ENCODE measurements at places on chromosomes 12 and 14.
A peak's percentile ranks its signal among the peaks of the same experiment; 100 is the strongest.

GRCh38 chr12:26821212-26821701, 11.7 kb downstream of the ITPR2 start:
- no peak for DNase-seq

- DNase-seq = no peak
Observed at GRCh38 chr12:127425474-127425873, 841.5 kb upstream of the TMEM132C start.

DNA sequence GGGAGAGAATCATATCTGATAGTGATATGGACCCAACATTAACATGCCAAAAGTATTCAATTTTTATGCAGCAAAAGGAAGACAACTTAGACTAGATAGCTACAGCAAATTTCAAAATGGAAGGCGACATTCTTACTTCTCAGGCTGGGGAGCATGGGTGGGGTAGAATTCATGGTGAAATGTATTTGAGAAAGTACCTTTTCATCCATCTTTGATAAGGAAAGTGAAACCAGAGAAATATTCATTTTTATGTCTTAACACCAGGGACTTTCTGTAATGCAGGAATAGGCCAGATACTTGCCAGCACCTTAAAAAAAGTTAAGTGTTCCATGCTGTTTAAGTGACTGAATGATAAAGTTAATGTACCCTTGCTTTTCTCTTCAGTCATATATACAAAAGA, 13.4 kb downstream of the BTG1 start:
- peak; percentile 66 for DNase-seq

GRCh38 chr12:19675361-19675760, 236.1 kb downstream of the AEBP2 start:
- DNase-seq = no peak

GRCh38 chr12:86735851-86736250, 479.7 kb upstream of the MGAT4C start:
- no peak for DNase-seq

- no peak for DNase-seq
Observed at GRCh38 chr14:20714593-20715250, 26.2 kb downstream of the ANG start.

GRCh38 chr14:84792722-84793410, 737.1 kb upstream of the FLRT2 start:
- no peak for DNase-seq

DNA sequence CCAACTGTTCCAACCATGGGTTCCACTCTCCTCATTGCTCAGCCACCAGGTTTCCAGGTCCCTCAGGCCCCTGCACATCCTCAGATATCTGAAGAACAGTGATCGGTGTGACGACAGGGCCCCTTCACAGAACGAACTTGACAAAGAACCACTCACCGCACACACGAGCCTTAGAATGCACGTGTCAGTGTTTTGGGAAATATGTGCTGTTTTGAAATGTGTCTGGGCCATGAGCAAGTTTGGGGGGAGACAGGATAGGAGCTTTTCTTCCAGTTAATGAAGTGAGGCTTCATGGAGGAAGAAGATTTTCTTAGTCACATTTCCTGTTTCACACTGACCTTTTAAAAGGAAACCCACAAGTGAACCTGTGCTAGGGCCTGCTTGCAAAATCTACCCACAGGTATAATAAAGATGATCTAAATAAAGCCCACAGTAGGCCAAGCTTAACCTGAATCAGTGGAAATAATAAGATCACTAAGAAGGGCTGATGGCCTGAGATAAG, 58.6 kb downstream of the ZFP36L1 start:
- peak; percentile 48 for DNase-seq

Data from CD4-positive, alpha-beta T cell treated with Interleukin-10 for 1 hour (primary cell).